ENCODE measurements at places on chromosomes 11 and 22.

- no peak for DNase-seq
These were observed 47.4 kb upstream of the SEPTIN5 start for GRCh38 chr22:19666673-19667593.

- no peak for DNase-seq
These were observed 1.9 kb upstream of the LIF start for GRCh38 chr22:30248484-30248883.

DNA sequence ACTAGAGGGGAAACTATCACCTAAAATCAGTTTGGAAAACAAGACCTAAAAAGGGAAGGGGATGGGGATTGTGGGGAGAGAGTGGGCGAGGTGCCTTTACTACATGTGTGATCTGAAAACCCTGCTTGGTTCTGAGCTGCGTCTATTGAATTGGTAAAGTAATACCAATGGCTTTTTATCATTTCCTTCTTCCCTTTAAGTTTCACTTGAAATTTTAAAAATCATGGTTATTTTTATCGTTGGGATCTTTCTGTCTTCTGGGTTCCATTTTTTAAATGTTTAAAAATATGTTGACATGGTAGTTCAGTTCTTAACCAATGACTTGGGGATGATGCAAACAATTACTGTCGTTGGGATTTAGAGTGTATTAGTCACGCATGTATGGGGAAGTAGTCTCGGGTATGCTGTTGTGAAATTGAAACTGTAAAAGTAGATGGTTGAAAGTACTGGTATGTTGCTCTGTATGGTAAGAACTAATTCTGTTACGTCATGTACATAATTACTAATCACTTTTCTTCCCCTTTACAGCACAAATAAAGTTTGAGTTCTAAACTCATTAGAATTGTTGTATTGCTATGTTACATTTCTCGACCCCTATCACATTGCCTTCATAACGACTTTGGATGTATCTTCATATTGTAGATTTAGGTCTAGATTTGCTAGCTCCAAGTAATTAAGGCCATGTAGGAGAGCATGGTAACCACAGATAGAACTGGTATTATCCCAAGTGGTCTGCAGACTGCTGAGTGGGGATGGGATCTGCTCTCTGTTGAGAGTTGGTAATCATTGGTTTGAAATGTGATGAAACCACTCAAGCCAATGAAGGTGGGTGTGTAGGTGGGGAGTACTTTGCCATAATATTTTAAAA lies 3.6 kb downstream of the NEAT1 start:
- no peak for DNase-seq

DNA sequence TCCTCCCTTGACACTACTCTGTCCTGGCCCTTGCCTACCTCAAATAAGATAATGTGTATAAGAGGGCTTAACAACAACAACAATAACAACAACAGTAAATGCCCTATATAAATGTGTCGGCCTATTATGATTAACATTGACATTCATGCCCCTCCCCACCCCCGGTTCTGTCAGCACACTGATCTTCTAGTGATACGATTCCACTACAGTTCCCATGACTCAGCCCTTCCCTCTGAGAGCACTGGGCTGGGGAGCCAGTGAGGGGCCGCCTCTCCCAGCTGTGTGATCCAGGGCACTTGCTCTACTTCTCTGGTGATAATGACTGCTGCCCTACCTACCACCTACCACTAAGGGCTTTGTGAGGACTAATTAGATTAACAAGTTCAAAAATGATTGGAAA lies 92.2 kb upstream of the PHOX2A start:
- no peak for DNase-seq

GRCh38 chr11:1827095-1827813 lies 7.5 kb upstream of the SYT8 start:
- no peak for DNase-seq

GRCh38 chr11:102368472-102368871 lies 21.5 kb downstream of the BIRC2 start:
- DNase-seq, result no peak

All from NCI-H1930 (cell line).